Hematopoietic multipotent progenitor cell treated with erythropoietin and hydrocortisone succinate and interleukin-3 and kit ligand, for 8 days (in vitro differentiated cells): ENCODE measurements at places on chromosomes 16 and 17.

DNA sequence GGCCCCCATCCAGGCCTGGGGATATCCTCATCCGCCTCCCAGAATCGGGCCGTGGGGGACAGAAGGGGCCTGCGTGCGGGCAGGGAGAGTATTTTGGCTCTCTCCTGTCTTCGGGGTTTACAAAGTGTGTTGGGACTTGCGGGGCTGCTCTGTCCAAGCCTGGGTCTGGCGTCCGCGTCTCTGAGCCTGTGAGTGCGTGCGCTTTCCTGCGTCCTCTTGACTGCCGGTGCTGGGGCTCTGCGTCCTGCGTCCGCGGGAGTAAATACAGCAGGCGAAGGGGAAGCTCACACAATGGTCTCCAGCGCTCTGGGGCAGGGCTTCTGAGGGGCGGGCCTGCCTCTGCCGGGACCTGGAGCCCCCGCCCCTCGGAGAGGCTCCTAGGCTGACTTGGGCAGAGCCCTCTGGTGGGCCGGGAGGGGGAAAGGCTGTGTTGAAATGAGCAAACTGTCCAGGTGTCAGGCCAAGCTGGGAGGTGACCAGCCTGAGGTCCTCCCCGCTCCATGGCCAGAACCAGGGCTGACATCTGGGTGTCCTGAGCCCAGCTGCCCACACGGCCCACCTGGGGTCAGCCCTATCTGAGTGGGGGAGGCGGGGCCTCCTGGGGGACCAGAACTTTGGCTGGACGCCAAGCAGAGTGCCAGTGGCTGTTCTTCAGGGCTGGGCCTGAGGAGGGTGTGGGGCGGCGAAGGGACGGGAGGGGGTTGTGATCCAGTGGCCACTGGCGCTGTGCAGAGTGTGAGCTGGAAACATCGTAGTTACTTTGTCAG lies 233.6 kb downstream of the SEC14L1 start:
- DNase-seq, result peak; percentile 62

GRCh38 chr17:33520426-33521330 lies 227.6 kb upstream of the ASIC2 start:
- peak; percentile 35 for DNase-seq

DNA sequence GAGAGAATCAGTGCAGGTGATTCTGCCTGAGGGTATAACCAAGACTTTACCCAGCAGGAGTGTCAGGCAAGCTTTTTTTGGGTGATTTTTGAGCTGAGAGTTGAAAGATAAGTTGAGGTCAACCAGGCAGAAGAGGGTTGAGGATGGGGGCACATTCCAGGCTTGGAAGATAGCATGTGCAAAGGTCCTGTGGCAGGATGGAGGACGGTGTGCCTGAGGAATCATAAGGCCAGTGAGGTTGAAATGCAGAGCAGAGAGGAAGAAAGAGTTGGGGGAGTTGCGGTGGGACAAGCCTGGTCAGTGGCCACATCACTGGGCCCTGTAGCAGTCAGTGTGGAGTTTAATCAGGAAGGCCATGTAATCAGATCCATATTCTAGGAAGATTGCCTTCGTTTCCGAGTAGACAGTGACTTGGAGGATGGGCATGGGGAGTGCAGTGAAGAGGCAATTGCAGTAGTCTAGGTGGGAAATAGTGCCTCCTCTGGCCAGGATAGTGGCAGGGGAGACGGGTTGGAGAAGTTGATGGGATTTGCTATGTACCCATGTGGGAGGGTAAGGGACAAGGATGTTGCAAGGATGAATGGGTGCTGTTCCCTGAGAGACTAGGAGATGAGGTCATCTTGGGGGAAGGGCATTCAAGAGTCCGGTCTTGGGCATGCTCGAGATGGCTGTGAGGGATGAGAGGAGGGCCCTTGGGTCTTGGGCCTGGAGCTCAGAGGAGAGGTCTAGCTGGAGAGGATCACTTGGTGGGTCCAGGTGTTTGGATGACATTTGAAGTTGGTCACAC lies 3.9 kb downstream of the PLEKHG4 start:
- no peak for DNase-seq

DNA sequence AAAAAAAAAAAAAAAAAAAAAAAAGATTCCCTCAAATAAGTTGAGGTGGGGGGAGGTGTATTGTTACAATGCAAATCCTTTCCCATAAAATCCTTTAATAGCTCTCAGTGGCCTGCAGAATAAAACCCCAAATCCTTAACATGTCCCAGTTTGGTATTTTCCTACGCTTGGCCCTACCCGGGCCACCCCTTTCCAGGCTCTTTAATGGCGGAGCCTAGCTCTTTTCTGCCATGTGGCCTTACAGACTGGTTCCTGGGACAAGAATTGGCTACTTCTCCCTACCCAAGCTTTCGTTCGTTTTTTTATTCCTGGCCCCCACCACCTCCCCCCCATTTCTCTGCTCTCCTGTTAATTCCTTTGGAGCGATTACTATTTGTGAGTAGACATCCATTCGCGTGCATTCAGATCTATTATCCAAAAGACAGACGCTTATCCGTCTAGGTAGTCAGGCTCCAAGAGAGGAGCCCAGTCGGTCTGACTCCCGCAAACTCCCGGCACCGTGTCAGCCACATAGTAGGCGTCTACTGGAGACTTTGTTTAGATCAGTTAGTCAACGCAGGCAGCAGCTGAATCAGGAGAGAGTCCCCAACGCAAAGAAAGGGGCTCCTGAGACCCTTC lies 813 bp upstream of the THAP11 start:
- no peak for DNase-seq

GRCh38 chr16:19484096-19484495 lies 37.8 kb downstream of the GDE1 start:
- DNase-seq, result no peak

GRCh38 chr16:13063457-13063856 lies 162.1 kb downstream of the SHISA9 start:
- no peak for DNase-seq

GRCh38 chr17:41801374-41802271 lies 10.1 kb downstream of the P3H4 start:
- peak; percentile 56 for DNase-seq

DNA sequence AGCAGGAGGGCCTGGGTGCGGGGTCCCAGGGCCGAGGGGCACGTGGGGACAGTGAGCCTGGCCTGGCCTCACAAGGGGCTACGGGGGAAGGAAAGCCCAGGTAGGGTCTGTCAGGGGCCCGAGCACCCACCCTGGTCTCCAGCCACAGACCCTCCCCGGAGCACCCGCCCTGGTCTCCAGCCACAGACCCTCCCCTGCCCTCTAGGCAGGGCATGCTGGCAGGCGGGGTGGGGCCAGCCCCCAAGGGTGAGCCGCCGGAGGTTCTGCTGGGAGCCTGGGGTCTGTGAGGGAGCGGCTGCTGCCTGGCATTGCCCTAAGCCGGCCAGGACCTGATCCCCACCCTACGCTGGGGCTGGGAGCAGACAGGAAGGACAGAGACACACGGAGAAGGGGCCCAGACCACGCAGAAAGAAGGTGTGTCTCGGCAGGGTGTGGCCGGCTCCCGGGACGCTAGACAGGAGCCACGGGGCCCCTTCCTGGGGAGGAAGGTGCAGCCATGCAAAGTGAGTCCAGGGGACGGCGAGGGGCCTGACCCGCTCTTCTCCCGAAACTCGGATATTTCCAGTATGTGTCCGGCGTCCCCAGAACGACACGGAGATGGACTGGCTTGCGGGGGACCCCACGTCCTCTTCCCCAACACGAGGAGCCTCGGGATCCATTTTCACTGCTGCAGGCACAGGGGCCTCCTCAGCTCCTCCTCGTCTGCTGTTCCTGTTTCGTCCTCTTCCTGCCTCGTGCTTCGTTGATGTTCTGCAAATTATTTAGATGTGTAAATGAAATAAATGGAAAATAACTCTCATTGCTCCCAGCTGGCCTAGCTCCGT lies 15.5 kb downstream of the UTS2R start:
- DNase-seq, result no peak

DNA sequence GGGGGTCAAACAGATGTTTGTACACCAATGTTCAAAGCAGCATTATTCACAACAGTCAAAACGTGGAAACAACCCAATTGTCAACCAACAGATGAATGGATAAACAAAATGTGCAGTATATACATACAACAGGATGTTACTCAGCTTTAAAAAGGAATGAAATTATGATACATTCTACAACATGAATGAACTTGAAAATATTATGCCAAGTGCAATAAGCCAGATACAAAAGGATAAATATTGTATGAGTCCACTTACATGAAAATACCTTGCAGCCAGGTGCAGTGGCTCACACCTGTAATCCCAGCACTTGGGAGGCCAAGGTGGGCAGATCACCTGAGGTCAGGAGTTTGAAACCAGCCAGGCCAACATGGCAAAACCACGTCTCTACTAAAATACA lies 39.9 kb downstream of the UBE2G1 start:
- no peak for DNase-seq

DNA sequence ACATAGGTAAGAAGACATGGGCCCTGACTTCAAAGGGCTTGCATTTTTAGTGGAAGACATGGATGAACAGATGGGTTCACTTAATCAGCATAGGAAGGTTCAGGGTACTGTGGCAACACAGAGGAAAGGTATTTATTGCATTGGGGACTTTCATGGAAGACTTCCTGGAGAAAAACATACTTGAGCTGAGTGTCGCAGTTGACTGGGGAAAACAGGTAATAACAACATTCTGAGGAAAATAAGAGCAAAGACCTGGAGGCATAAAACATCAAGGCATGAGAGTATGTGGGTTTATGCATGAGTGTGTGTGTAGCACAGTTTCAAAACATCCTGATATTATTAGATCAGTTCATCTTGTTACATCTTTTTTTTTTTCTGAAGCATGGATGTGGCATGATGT lies 82.7 kb downstream of the MAP2K6 start:
- DNase-seq, result no peak

- DNase-seq, result no peak
These were observed 6.1 kb downstream of the GDE1 start for GRCh38 chr16:19515757-19516156.

GRCh38 chr16:825341-826061 lies 25.0 kb upstream of the GNG13 start:
- no peak for DNase-seq

DNA sequence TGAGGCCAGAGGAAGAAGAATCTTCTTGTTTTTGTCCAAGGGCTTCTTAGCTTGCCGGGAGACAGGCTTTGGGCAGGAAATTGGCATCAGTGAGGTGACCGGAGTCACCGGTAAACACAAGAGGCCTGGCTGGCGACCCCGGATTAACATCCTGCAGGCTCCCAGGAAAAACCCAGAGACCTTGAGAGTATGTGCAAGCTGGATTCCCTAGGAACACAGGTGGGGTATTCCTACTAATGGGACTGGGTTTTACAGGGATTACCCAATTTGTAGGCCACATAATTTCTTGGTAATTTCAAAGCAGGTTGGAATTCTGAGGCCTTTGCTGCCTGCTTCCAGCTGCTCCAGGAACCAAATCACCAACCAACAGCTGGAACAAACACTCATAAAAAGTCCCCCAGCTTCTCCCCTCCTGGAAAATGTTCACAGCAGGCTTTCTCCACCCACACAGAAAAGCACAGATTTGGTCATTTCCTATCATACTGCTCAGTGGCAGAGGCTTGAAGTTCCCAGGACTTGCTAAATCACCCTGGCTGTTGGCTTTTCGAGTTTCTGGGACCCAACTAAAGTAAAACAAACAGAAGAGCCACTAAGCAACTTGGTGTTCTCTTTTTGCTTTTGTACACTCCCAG lies 258.8 kb downstream of the IRF8 start:
- DNase-seq, result no peak

- DNase-seq, result no peak
These were observed 19.0 kb upstream of the CALB2 start for GRCh38 chr16:71339236-71340171.

- no peak for DNase-seq
These were observed 281.4 kb upstream of the DYNLRB2 start for GRCh38 chr16:80259290-80259805.

- DNase-seq, result no peak
These were observed 19.3 kb upstream of the CFAP20 start for GRCh38 chr16:58148526-58148925.

DNA sequence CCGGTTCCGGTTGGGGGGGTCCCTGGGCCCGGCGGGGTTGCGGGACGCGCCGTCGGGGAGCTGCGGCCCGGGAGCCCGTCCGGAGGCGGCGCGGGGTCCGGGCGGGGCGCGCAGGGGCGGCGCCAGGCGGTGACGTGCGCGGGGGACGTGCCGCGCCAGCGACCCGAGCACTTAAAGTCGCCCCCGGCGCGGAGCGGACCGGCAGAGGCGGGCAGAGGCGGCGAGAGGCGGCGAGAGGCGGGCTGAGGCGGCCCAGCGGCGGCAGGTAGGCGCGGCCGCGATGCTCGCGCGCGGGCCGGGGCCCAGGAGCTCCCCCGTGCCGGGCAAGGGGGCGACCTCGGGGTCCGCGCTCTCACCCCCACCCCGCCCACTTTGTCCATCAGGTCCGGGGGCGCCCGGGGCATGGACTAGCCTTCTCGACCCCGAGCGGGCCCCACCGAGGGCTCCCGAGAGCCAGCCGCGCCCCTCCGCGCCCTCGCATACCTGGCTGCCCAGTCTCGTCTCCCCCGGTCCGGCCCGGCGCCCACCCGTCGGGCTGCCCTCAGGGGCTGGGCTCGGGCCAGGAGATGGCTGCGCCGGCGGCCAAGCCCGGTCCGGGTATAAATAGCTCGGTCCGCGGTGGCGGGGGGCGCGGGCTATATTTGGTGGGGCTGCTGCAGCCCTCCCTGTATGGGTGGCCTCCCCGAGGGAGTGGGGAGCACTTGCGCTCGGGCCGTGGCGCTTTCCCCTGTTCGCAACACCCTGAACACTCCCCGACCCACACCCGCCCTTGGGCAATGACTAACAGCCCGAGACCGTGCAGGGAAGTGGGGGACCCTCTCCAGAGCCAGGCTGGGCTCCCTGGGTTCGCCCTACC lies at the start of gene SLC16A3:
TSS of gene SLC16A3 (plus strand) at position 201 of the 856 bp plus-strand sequence. CDS start 6,967 bp downstream, outside the sequence.
- DNase-seq, result peak; percentile 56

DNA sequence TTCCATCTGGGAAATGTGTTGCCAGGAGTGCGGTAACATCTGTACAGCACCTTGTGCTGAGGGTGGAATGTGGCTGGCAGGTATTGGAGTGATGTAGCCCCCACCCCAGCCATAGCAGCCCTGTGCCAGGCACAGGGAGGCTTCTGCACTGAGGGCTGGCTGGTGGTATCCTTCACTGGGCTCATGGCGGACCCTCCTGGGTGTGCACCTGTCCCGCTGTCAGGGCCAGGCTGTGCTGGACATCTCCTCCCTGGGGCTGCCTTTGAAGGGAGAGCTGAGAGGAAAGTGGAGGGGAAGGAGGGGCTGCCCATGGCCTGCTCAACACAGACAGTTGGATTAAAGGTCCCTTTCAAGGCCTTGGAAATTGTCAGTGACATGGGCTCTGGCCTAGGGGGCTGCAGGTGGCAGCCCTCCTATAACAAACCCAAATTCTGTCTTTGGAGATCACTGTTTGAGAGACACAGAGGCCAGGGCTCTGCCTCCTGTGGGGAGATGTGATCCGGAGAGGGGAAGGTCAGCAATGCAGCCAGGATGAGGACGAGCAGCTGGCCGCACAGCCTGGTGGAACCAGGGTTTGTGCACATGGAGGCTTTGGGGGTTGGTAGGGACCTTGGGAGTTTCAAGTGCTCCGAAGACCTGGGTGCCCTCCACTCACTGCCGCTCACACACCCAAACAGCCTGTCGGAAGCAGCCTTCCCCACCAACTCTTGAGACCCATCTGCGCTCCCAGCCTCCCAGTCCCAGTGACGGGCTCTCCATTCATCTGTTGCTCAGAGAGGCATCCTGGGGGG lies 22.8 kb downstream of the NKD1 start:
- no peak for DNase-seq

- no peak for DNase-seq
These were observed 40.6 kb downstream of the IKZF3 start for GRCh38 chr17:39823407-39824054.
